ENCODE measurements at places on chromosomes 2 and 18.

DNA sequence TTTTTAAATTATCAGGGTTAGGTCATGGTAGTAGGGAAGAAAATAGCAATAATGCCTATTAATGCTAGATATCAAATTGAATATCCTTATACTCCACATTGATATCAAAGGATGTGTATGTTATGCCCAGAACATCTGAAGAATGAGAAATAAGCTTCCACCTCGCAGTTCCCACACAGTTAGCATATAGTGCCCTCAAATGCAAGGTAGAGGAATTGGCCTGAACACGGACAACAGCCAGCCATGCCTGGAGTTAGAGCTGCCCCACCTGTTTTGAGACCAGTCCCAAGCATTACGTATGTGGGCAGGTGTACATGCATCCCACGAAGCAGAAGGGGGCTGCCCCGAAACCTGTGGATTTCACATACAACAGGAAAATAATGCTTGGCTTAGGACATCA lies 79.6 kb downstream of the SUMO1 start:
- no peak for DNase-seq

DNA sequence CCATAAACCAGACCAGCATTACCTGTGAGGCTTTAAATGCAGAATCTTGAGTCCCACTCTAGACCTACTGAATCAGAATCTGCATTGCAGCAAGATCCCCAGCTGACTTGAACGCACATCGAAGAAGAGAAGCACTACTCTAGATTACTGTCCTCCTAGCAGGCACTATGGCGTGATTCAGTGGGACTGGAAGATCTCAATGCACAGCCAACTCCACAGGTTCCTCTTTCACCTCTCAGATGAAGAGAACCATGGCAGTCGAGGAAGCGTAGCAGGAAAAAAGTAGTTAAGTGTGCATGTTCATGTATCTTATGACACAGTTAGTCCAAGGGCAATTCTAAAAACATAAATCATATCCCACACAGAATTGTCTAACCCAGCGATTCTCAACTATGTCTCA lies 97.4 kb downstream of the STK39 start:
- DNase-seq = no peak

DNA sequence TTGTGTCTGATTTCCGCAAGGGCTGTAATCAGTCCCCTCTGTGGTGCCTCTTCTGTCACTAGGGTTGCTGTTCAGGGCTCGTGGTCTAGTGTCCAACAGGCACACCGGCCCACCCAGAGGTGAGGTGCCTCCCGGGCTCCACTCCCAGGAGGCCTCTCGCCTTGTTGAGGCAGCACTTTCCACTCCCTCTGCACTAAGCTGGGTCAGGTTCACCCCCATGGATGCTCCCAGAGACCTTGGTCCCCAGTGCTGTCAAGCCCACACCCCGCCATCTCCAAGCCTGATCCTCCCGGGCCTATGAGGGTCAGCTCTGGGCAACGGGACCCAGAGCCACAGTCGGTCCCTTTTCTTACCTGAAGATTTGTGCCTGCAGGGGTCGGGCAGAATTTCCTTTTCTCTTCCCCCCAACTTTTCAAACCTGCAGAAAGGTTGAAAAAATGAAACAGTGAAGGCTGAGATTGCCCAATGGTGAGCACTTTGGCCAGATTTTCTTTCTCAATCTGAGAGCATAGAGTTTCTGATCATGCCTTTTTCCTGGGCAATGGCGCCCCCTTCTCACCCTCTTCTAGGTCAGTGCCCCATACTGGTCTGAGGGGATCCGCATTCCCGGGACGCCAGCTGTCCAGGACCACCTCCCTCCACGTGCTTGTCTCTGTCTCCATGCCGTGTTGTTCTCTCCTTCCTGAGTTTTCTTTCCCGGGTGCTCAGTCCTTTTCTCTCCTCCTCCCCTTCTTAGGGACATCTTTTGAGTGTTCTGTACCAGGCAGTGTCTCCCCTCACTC lies 148.0 kb downstream of the ASB1 start:
- DNase-seq = no peak

GRCh38 chr2:3217646-3218045 lies 160.0 kb downstream of the EIPR1 start:
- DNase-seq = no peak

GRCh38 chr2:181658444-181658843 lies 1.5 kb upstream of the CERKL start:
- no peak for DNase-seq

GRCh38 chr2:12824351-12824777 lies 107.6 kb downstream of the TRIB2 start:
- DNase-seq = no peak

DNA sequence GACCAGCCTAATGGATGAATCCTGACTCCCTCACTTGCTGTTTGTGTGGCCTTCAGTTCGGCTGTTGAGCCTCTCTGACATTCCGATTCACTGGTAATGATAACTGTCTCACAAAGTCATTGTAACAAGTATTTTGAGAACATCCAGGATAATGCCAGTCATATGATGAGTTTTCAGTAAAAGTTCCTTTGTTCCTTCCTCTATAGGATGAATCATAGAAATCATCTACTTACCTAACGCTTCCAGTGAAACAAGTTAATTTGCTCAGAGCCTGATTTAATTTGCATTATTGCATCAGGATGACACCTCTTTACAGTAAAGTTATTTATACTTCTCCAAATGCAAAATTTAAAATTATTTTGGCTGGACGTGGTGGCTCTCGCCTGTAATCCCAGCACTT lies 32.0 kb downstream of the RAB31 start:
- DNase-seq = no peak

DNA sequence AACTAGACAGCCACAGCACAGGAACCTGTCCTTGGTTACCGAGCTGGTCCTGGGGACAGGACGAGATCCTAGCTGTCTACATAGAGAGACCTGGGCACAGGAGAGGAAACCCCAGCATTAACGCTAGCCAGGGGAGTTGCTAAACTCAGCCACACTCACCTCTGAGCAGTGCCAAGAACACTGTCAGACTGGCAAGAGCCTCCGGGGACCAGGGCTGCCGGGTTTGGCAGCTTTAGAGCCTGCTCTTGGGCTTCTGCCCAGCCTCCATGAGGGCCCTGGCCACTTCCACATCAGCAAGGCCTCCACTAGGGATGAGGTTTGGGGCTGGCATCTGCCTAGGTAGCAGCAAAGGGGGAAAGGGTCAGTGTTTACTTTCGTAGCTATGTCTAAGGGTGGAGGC lies 6.7 kb downstream of the TMBIM1 start:
- no peak for DNase-seq
